ENCODE measurements at places on chromosomes 3 and 15.

DNA sequence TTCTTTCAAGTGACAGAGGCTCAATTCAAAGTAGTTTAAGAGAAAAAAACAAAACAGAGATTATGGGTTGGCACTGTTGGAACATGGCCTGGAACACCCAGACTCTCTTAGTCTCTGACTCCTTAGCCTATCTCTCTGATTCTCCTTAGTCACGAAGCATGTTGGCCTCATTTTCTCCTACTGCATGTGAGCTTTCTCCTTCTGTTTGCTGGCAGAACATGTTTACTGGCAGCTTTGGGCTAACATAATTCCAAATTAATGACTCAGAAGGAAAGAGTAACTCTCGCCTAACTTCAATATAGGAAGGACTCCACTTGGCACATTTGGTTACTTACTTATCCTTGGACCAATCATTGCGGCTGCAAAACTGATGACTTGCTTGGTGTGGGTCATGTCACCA, 21.7 kb upstream of the CCDC39 start:
- DNase-seq: no peak

GRCh38 chr3:36444909-36445308, 64.6 kb downstream of the STAC start:
- no peak for DNase-seq

DNA sequence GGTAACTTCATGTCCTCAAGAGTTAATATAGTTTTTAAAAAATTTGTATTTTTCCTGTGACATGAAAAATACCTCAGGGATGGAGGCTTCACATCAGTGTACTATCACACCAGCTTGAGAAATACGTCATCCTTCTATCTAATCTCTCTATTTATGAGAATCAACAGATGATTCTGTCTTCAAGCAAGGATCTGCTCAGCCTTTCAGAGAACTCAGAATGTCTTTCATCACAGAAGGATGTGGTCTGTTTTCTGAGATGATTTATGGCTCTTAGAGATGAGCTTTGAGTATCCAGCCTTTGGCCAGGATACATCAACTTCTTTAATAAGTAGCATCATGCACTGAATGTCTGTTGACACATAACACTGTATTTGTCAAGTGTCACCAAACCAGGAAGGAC, 193.9 kb downstream of the DTWD1 start:
- no peak for DNase-seq

DNA sequence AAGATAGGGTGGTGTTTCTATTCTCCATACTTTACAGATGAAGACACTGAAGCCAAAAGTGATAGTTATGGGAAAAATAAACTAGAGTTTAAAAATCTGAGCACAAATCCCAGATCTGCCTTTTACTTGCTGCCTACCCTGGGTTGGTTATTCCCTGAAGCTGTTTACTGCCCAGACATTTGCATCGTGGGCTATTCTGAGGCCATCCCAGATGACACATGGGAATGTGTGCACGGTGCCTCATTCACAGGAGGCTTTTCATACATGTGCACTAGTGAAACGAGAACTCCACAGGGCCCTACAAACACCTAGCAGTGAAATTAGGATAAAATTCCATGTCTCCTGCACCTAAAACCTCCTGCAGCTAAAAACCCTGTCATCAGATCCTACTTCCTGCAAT, 17.5 kb downstream of the MYO5C start:
- no peak for DNase-seq

DNA sequence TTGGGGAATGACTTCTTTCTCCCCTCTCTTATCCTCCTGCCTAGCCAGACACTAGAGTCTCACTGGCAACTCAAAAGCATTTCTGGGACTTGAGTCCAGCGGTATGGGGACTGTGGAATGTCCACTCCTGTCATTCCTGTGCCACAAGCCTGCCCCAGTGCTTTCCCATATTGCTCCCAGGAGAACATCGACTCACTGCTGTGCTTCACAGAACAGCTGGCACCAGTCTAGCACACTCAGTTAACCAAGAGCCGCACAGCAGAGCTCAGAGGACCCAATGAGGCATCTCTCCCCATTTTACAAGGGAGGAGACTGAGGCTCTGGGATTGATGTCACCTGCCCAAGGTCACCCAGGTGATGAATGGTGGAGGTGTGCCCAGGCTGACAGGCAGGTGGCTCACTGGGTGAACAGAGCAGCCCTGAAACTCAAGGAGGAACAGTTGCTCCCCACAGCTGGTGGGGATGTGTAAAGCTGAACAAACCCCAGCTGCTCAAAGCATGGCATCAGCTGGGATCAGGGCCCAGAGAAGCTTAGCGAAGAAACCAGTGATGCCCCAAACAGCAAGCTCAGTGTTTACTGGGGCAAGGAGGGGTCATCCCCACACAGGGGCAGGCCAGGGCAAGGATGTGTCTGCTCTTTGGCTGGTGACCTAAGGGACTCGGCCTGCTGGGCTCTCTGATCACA, 35.4 kb upstream of the DUSP7 start:
- no peak for DNase-seq

- DNase-seq: no peak
Measured at GRCh38 chr15:99431661-99432091, 134.1 kb upstream of the MEF2A start.

DNA sequence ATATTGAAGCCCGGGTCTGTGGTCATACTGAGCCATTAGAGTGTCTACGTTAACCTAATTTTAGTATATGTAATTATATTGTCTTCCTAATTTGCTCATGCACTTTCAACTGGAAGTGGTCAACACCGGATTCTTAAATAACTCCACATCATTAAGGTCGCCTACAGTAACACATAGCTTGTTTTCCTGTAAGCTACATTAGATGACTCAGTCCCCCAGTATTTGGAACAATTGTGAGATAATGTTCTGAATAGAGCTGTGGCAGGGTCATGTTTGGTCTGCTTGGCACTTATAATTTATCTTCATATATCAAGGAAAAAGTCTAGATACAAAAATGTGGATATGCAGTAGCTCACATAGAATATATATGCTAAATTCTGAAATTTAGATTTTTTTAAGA, 486.2 kb downstream of the IGSF11 start:
- DNase-seq: no peak

DNA sequence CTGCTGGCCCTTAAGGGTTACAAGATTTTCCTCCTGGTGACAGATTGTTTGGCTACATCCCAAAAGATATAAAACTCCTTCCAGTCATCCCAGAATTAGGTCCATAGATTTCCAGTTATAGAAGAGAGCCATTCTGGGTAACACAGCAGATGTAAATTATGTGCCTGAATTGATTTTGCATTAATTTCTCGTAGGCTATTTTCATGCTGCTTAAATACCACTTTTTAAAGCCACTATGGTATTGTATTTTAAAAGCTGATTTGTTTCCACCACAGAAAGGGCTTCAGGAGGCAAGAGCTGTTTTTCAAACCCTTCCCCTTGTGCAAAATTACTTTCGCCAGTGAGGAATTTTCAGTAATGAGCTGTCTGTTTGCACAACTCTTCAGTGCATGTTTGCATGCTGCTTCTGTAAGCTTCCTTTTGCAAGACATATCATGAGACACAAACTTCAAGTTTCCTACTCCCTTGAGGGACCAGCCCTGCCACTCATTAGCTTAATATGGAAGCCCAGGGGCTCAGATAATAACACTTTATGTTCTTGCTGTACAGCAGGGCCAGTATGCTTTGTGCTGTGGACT, 105.4 kb upstream of the TNIK start:
- no peak for DNase-seq

GRCh38 chr3:39869890-39870289, 60.5 kb downstream of the MYRIP start:
- no peak for DNase-seq

DNA sequence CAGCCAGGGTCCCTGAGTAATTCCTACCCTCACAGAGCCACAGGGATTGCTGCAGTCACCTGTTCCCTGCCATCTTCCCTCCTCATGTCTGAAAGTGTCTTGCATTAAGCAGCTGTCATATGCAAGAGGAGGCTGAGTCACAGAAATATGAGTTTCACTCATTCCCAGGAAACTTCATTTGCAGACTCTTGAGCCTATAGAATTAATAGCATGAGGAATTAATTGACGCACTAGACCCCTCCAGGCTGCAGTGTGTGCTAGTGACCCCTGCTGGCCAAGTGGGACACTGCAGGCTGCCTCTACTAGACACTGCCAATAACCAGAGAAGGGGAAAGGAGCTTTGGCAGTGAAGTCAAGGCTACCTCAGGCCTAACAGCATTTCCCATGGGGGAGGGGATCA, 50.6 kb upstream of the SLC6A1 start:
- DNase-seq: no peak

DNA sequence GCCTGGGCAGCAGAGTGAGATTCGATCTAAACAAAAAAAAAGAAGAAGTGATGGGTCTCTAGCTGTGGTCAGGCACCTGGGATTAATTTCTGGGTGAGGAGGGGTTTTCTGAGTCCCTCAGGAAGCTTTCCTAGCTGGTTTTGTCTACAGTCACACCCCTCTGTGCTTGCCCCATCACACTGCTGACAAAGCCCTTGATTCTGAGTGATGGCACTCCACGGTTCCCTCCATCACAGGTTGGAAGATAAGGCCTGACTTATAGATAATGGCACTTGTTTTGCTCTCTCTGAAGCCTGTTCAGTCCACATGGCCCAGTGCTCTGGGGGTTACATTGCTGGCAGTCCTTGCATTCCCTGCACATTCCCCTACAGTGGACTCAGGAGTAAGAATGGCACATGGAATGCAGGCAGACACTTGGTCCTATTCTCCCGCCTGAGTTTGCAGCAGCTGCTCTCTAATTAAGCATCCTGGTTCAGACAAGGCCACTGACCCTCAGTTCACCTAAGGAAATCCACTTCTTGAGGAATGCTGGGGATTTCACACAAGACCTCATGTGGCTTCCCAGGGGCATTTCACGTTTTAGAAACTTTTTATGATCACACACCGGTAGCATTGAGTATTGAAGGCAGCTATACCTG, 81.0 kb upstream of the NMNAT3 start:
- no peak for DNase-seq

- no peak for DNase-seq
Measured at GRCh38 chr3:64568895-64569517, 118.8 kb downstream of the ADAMTS9 start.

GRCh38 chr3:56799251-56799882, 2.4 kb downstream of the ARHGEF3 start:
- DNase-seq: no peak

- DNase-seq: no peak
Measured at GRCh38 chr3:121724130-121724529, 25.4 kb downstream of the GOLGB1 start.

- DNase-seq: no peak
Measured at GRCh38 chr3:161401389-161401788, 30.1 kb upstream of the SPTSSB start.

DNA sequence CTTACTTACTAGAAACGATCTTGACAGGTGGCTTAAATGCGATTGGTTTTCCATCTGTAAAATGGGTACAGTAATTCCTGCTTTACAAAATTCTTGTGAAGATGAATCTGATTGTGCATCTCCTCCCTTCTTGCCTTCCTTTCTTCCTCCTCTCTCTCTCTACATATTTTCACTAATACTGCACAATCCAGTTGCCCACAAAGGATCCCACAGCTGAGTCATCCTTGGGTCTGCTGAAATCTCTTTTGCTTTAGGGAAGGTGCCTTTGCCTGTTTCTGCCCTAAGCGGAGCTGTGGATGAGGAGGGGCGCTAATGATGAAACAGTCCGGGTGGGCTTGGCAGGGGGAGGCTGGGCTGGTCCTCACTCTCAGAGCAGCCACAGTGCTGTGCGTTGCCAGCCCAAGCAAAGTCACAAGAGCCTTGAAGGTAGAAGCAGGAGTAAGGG, 46.1 kb downstream of the AMOTL2 start:
- no peak for DNase-seq

DNA sequence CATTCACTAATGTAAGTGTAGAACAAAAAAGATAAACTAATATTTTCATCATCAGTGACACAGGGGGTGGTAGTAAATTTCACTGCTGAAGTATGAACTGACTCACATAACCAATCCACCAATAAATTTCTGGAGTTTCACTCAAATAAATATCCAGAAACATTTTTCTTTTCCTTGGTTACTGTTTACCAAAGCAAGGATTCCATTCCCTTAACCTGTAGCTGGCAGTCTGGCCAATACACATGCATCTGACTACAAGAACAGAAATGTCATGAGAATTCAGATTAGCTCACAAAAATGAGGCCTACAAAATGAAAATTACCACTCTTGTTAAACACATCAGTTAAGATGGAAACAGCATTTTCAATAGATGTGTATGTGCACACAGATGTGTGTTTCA, 80.3 kb downstream of the STAG1 start:
- DNase-seq: no peak

DNA sequence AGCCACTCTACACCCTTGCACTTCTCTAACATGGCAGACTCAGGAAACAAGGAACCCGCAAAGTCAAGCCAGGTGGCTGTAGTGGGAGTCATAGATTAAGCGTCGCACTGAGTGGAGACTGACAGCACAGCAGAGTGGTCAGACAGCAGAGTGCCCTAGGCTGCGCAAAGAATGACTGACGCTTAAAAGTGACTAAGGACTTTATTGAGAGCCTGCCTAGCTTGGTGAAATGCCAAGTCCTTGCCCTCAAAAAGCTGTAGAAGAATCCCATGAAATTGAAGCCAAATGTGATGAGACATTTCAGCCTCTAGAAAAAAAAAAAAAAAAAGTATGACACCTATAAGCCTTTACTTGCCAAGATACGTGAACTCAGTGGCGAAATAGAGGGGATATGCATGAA, 30.2 kb downstream of the NCEH1 start:
- DNase-seq: no peak

GRCh38 chr15:76467136-76467535, 130.6 kb downstream of the ISL2 start:
- DNase-seq: no peak

GRCh38 chr3:149660462-149660861, 2.6 kb upstream of the WWTR1 start:
- DNase-seq: no peak

DNA sequence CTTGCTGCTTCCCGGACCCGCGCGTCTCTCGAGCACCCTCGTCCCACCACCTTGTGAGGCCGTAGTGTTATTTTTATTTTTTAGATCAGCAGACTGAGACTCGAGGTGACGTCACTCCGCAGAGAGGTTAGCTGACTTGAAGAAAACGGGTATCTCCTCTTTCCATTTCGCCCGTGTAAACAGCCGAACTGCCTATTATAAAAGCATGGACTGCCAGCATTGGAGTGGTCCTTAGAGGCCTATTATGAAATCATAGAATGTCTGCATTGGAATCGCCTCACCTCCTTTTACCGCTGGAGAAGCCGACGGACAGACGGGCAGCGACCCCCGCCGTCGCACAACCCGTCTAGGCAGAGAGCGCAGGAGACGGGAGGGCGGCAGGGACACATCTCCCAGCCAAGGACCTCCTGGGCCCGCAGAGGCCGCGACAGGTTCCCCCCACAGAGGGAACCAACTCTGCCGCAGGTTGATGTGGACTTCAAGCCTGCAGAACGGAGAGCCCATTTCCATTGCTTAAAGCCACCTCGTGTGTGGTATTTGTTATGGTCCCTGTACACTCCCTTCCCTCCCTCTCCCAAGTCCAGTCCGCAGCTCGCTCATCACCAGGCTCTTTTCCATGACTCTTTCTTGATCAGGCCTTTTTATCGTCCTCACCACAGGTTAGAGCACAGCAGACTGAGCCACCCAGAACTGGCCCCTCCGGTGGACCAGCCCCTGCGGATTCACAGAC, 540 bp upstream of the PPP1R2 start:
- no peak for DNase-seq

- DNase-seq: no peak
Measured at GRCh38 chr3:113741086-113741485, 5.0 kb downstream of the NAA50 start.
